ENCODE measurements at places on chromosomes 7 and 10.

- DNase-seq = no peak
Observed at GRCh38 chr7:88757371-88757770, 2.1 kb upstream of the ZNF804B start.

GRCh38 chr7:15015545-15016314 lies 113.2 kb upstream of the DGKB start:
- peak; percentile 49 for DNase-seq

DNA sequence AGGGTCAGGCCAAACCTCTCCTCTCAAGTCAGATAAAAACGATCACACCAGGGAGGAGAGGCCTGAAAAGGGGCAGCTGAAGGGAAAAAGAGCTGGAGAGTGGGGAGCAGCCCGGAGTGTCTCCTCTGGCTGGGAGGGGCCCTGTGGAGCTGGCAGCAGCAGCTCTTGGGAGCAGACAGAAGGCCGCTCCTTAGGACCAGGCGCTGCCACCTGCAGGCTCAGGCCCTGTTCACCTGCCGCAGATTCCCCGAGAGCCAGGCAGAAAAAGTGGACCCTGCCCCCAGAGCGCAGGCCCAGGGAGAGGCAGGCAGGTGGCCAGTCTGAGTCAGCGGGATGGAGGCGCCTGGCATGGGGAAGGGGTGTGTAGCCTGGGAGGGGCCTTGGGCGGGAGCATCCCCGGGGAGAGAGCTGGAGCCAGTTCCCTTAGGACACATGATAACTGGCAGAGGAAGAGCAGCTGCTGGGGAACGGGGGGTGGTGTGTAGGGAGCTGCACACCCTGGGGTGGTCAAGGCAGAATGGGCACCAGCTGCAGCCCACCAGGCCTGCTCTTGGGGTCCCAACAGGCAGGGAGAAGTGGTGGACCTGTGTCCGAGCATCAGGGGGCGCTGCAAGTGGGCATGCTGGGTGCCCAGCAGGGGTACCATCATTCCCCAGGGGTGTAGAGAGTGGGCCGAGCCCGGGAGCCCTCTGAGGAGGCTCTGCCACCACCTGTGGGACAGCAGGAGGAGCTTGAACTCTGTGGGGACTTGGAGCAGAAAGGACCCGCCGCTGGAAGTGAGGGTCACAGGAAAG lies 177.2 kb upstream of the RHEB start:
- DNase-seq = no peak

GRCh38 chr7:137696988-137697387 lies 149.8 kb downstream of the DGKI start:
- no peak for DNase-seq

- no peak for DNase-seq
Observed at GRCh38 chr10:123909426-123909825, 17.8 kb upstream of the CPXM2 start.

GRCh38 chr10:78957471-78958039 lies 111.2 kb upstream of the ZMIZ1 start:
- peak; percentile 53 for DNase-seq

DNA sequence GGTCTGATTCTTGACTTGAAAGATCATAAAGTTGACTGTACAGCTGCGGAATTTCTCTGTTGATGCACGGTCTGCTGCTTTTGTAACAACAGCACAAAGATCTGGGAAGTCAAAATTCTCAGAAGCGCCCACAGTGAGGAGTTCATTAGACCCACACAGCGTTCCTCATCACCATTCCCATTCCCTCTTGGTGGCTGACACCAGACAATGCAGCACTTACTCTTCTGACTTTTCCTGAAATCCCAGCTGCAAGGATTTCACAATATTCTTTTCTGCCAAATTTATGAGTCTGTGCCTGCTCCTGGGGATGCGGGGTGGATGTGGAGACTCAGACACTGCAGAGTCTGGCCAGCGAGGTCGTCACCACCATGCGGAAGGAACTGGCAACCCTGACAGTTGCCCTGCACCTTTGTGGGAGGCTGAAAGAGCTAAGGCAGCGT lies 233.9 kb downstream of the FANK1 start:
- DNase-seq = peak; percentile 33

GRCh38 chr10:131620314-131620713 lies 280.5 kb upstream of the PPP2R2D start:
- no peak for DNase-seq

- peak; percentile 35 for DNase-seq
Observed at GRCh38 chr10:50592961-50593418, 30.8 kb downstream of the SGMS1 start.

Measured in IMR-90 (cell line).